ENCODE measurements at places on chromosomes 7 and 10.
A peak's percentile ranks its signal among the peaks of the same experiment; 100 is the strongest.

GRCh38 chr7:17315974-17316373 is 17.5 kb downstream of the AHR start:
- DNase-seq, result no peak

GRCh38 chr7:1616741-1617140 is 46.9 kb upstream of the PSMG3 start:
- DNase-seq, result no peak

DNA sequence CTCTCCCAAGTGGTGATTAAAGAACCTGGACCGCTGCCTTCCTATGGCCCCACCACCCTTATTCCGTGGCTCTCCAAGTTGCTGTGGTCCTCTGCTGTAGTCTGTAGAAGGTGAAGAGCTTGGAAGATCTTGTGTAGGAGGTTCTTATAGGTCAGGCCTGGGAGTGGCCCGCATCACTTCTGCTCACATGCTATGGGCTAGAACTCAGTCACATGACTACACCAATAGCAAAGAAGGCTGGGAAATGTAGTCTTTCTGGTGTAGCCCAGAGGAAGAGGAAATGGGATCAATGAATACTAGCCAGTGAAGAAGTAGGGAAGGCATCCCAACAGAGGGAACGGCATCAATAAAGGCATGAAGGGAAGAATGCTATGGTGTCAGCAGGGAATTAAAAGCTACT is 41.3 kb upstream of the AOAH start:
- no peak for DNase-seq

DNA sequence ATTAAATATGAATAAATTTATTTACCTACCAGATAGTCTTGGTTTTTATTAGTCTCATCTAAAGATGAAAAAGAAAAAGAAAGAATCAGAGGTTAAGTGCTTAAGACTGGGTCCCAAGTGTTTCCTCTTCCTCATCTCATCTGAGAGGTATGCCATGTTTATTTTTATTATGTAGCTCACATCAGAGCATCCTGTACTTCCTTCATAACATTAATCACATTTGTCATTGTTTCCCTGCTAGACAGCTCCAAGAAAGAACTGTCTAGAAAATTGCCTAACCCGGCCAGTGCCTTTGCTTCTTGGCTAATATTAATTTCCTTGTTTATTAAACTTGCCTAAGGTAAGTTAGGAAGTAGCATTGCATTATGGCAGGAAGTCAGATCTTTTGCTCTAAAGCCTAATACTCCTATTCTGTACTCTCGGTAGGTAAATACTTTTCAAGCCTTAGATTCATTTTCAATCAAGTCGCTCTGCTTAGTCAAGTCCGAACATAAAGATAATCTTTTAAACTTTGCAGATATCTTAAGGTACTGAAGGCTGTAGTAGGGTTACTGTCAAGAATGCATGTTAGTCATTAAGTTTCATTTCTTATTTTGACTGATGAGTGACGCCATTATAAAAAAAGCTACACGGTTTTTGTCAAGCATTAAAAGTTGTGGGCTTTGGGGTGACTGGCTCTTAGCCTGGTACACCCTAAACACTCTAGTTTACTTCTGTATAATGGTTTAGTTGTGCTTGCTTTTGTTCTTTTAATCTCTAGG is 47.4 kb downstream of the ZMYND11 start:
- peak; percentile 36 for DNase-seq

DNA sequence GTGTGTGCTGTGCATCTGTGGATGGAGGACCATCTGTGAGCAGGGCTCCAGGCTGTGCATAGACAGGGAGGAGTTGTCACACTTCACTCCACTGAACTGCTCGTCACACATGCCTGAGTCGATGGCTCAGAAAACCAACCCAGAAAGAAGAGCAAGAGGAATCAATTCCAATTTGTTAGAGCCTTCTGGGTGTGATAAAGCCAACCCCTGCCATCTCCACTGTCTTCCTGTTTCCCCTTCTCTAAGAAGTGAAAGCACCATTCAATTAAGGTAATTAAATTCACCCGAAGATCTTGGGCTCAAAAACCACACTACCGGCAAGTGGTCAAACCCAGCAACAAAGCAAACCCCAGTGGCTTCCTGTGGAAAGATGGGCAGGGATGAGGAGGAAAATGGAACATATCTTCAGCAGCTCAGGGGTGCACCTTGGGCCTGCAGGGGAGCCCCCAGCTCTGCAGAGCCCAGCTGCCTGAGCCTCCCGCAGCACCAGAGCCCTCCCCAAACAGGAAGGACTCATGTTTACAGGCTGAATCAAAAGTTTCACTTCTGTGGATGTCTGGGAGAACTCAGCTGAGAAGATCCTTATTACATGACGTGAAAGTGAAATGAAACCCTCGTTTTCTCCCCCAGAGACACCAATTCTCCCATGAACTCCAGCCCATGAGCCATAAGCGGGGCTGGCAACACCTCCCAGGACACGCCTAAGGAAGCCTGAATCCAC is 10.9 kb downstream of the C10orf71 start:
- DNase-seq, result no peak
